Right lobe of liver (tissue), 6 donors: ENCODE measurements at places on chromosomes 16 and 17.

DNA sequence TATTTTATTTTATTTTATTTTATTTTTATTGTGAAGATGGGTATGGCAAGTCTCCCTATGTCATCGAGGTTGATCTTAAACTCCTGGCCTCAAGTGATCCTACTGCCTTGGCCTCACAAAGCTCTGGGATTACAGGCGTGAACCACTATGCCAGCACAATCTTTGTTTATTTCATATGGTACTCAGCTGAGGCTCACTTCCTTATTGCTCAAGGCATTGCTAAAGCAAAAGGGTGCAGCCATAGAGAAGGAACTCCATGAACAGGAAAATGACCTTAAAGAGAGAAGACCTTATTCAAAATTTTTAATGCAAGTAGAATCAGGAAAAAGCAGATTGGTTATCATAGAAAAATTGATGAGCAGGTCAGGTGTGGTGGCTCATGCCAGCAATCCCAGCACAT is 110.6 kb upstream of the RBBP6 start:
- DNase-seq, result no peak

DNA sequence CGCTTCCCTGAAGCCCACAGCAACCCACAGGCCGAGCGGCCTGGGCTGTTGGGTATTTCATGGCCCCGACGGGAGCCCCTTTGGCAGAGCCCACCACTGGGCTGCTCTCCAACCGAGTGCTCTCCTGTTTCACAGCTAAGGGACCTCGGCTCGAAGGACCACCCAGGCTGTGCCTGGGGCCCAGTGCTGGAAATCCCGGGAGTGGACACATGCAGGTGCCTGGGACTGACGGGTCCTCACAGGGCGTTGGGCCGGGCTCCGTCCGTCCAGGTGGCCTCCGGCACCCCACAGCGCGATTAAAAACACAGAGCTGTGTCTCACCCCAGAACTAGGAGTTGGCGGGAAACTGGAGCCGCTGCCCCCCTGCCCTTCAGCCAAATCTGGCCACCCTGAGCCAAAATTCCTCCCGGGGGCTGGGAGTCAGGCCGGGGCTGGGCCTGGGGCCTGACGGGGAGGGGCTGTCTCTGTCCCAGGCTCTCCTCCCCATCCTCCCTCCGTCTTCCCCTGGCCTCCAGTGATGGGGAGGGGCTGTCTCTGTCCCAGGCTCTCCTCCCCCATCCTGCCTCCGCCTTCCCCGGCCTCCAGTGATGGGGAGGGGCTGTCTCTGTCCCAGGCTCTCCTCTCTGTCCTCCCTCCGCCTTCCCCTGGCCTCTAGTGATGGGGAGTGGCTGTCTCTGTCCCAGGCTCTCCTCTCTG is 14.1 kb downstream of the UTS2R start:
- DNase-seq, result no peak

DNA sequence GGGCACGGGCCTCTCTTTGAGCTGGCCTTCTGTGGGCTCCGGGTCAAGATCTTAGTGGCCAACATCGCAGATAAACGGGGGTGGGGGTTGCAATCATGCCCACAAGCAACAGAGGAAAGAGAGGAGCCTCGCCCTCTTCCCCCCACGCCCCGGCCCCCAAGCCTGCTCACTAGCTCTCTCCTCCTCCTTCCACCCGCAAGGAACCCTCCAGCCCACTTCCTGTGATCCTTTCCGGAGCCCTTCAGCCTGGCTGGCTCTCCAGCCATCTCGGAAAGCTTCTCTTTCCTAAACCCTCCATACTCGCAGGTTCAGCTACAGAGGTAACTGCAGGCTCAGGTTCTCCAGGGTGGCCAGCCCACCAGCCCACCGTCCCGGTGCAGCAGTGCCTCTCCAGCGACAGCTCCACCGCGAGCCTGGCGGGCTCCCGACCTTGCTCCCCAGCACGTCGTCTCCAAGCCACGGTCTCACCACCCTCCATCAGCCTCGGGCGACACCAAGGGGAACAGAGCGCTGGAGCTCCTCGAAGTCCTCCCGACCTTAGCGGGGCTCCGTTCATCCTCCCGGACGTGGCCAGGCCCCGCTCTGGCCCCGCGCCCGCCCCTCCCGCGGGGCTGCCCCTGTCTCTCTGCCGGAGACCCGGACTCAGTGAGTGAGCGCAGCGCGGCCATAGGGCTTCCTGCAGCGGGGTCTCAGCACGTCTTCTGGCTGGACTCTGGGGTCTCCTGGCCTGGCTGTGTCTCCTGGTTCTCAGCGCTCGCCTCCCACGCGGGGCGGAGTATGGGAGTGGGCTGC is 12.9 kb upstream of the ODF4 start:
- DNase-seq, result no peak

DNA sequence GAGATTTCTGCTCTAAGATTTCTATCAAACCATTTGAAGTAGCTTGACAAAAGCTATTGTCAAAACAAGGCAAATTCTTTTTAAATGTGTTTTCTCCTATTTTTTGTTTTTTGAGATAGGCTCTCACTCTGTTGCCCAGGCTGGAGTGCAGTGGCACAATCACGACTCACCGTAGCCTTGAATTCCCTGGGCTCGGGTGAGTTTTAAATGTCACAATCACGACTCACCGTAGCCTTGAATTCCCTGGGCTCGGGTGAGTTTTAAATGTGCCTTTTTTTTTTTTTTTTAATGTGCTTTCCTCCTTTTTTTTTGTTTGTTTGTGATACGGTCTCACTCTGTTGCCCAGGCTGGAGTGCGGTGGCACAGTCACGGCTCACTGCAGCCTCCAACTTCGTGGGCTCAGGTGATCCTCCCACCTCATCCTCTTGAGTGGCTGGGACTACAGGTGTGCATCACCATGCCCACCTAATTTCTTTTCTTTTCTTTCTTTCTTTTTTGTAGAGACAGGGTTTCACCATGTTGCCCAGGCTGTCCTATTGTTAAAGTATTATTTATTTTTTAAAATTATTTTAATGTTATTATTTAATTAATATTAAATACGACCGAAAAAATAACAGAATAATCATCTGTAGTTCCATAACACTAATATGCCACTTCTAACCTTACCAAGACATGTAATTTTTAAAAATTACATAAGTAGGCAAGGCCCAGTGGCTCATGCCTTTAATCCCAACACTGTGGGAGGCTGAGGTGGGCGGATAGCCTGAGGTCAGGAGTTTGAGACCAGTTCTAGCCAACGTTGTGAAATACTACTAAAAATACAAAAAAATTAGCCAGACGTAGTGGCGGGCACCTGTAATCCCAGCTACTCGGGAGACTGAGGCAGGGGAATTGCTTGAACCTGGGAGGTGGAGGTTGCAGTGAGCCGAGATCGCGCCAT is 69.7 kb upstream of the FA2H start:
- no peak for DNase-seq

DNA sequence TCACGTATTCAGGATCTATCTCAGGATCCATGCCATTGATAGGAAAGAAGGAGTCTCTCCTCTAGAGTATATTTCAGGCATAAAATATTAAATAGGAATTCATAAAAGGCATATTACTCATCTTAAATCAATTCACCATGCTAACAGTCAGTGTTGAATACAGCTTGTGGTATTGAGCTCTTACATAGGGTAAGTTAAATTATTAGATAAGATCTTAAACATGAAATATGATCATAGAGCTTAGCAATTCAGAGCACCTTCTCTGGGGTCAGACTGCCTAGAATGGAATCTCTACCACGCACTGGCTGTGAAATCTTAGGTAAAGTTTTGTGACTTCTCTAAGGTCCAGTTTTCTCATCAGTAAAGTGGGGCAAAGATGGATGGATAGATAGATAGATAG is 20.7 kb downstream of the MARCHF10 start:
- DNase-seq, result no peak

DNA sequence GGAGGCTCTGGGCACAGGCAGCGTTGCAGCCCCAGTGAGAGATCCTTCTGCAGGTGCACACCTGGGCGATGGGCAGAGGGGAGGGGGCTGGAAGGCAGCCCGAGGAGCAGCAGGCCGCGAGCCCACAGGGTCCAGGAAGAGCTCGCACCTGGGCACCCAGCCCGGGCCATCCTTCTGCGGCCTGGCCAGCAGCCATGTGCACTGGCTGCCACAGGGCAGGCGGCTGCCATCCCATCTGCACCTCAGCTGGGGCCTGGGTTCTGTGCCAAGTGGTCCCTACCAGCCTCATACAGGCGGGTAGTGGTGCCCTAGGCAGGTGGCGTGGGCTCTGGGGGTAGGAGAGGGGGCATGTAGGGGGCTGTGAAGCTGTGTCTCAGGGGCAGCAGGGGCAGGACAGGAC is 197.2 kb downstream of the RBFOX3 start:
- DNase-seq, result no peak

DNA sequence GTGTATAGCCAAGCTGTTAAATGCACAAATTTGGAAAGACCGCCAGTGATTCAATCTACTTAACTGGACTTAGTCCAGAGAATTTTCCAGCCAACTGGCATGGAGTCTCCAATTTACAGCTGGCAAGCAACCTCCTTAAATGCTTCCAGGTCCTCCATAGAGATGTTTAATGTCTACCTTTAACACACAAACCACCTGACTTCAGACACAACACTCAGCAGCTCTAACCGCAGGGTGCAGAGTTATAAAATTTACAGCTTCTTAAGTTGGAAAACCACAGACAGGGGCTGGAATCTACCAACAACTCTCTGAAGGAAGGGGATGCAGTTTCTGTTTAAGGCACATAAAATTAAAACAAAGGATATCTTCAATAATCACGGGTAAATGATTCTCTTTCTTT is 106.9 kb downstream of the SYCE1L start:
- DNase-seq, result no peak

GRCh38 chr16:66293932-66294331 is 72.6 kb upstream of the CDH5 start:
- DNase-seq, result no peak

- no peak for DNase-seq
Observed at GRCh38 chr16:28932339-28933141, 769 bp downstream of the CD19 start.

- no peak for DNase-seq
Observed at GRCh38 chr17:19306160-19307111, 56.1 kb downstream of the B9D1 start.

GRCh38 chr17:7141824-7142223 is 27.2 kb upstream of the ASGR2 start:
- no peak for DNase-seq

- DNase-seq, result no peak
Observed at GRCh38 chr16:503150-504071, 24.1 kb upstream of the CAPN15 start.

DNA sequence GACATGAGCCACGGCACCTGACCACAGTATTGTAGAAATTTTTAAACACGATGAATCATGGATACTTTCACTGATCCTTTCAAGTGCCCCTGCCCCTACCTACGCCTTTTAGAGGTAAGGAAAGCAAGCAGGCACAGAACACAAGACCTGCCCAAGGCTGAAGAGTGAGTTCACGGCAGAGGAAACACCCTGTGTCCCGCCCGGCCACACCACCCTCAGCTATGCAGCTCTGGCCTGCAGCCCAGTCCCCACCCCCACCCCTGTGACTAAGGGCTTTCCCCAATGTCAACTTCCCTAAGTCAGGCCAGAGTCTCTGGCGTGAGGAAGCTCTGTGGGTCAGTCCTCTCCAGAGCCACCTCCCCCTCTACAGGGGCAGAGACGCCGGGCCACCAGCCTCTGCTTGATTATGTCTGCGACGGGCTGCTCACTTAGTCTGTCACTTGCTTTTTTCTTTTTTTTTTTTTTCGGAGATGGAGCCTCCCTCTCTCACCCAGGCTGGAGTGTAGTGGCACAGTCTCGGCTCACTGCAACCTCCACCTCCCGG is 8.4 kb downstream of the SLC16A5 start:
- peak; percentile 80 for DNase-seq

DNA sequence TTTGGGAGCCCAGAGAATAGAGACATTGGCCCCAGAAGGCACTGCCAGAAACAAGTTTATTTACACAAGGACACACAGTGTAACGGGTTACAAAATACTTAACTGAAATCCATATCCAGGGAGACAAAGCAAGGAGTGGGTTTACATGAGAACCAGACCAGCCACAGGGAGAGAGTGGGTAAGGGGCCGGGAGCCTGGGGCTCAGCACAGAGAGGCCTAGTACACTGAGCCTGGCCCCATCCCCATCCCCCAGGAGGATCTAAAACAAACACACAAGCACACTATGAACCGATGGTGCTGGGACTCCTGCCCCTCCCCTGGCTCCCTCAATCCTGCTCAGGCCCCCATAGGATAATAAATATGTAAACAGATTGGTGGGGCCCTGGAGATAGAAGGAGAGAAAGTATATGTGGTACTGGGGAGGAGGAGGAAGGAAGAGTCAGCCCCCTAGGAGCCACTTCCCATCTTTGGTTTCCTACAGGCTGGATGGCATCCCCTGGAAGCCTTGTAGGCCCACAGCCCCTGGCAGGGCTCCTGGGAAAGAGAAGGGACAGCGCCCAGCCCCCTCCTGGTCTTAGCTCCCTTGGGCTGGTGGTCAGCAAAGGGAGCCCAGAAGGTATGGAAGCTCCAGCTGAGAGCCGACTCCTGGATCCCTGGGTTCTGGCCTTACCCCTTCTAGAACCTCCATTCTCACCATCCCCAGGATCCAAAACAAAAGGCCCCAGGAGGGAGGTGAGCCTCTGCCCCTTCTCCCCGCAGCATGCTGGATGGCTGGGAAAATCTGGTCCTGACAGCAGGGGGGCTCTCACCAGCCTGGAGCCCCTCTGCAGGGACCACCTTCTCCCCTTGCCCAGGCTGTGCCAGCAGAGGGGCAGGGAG is 6.4 kb downstream of the G6PC3 start:
- DNase-seq, result no peak

- DNase-seq, result peak; percentile 60
Observed at GRCh38 chr16:14302399-14303181, 231.5 kb downstream of the MRTFB start.

GRCh38 chr17:79476074-79476652 is 134.7 kb downstream of the RBFOX3 start:
- no peak for DNase-seq

GRCh38 chr16:28913946-28914724 is 10.9 kb downstream of the RABEP2 start:
- no peak for DNase-seq

DNA sequence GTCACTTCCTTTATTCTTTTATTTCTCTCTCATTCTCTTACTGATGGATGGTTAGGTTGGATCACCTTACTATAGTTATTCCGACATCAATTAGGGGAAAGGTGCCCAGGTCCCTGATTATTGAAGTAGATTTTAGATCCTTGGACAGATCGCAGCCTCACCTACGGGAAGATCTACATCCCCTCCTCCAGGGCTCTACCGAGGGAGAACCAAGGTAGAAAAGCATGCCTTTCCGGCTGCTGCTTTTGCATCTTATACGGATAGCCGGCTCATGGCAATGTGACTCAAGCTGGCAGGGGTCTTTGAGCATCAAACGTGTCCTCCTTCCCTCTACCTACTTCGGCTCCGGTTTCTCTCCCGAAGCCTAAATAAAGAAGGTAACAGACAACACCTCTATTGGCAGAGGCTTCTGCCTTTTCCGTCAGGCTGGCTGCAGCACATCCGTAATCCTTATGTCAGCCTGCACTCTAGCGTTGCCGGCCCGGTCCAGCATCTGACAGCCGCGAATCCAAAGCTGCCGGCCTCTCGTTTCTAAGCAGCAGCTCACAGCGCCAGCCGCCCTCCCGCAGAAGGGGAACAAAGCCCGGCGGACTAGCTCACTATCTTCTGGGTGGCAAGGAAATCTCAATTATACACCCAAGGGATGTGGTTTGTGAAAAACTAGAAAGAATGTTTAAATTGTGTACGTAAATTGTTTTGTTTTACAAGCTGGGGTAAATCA is 46.9 kb downstream of the IRX6 start:
- peak; percentile 51 for DNase-seq
